ENCODE measurements at places on chromosomes 3 and 15.

DNA sequence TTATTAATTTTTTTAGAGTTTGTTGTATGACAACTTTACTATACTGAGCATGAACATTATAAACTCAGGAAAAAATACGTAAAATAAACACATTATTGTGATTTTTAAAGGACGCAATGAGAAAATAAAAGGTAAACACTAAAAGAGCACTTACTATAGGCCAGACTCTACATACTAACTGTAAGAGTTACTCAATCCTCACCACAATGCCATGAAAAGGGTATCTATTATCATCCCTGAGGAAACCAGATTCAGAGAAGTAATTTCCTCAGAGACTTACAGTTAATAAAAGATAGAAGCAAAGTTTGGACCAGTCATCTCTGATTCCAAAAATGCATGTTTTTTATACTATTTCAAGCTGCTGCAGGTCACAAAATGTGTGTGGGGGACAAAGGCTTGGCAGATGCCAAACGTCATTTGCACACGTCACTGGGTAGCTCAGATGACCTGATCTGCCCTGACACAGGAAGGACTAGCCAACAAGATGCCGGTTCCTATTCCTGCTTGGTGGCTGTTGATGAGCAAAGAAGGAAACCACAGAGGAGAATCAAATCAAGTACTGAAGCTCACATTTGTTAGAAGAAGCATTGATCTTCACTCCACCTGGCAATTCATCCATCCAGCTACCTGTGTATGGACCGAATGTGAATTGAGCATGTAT is 42.3 kb downstream of the KLHL6 start:
- DNase-seq, result no peak

DNA sequence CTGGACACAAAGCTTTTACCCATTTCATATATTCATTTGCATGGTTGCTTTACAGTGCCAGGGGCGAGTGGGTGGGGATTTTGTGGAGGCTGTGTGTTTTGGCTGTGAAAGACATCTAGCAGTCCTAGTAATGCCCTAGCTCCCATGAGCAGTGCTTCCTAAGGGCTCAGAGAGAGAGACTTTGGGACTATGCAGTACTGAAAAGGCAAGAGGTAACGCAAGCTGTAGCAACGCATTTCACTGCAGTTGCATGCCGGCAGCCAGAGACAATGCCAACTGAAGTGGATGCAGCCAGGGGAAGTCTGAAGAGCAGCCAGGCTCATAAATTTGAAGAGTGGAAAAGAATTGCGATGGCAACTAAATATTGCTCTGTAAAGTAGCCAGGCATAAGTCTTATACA is 27.4 kb upstream of the ATP10A start:
- DNase-seq, result no peak

DNA sequence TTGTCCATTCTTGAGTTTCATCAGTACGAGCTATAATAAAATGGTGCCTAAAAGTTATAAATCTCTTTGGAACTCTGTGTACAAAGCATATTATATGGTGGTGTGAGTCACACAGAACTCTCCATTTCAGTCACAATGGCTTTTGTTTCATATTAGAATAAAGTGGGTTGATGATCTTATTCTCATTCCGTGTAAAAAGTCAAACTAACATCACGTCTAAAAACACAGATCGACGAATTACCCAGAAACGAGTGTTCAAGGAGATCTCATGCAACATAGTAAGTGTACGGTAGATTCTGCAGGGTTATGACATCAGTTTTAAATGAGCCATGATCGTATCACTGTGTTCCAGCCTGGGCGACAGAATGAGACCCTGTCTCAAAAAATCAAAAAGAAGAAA is 122.4 kb downstream of the FOXP1 start:
- no peak for DNase-seq

DNA sequence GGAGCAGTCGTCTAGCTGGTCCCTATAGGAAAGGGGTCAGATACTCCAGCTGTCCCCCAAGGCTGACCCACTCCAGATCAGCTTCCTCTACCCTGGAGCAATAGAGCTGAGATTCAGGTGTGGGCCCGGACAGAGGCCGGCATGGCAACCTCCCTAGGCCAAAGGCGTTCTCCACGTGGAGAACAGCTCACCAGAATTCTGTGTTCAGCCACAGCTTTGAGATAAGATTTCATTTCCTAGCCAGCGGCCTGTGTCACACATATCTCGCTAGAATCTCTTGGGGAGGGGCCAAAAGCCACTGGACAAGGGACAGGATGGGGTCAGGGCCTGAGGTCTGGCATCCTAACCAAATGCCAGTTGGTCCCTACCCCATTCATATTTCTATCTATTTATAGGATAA is 20.1 kb downstream of the SRGAP3 start:
- DNase-seq, result no peak

DNA sequence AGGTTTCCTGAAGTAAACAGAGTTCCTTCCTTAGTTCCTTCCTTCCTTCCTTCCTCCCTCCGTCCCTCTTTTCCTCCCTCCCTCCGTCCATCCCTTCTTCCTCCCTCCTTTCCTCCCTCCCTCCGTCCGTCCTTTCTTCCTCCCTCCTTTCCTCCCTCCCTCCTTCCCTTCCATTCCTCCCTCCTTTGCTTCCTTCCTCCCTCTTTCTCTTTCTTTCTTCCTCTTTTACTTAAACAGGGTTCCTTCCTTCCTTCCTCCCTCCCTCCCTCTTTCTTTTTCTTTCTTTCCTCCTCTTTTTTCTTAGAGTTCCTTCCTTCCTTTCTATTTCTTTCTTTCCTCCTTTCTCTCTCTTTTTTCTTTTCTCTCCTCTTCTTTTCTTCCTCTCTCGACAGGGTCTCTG is 35.2 kb downstream of the ATR start:
- no peak for DNase-seq

Data from pancreas (tissue), 10 donors.